ENCODE measurements at places on chromosomes 6 and 20.

GRCh38 chr6:129744201-129744879, 34.4 kb upstream of the ARHGAP18 start:
- DNase-seq = peak; percentile 48

DNA sequence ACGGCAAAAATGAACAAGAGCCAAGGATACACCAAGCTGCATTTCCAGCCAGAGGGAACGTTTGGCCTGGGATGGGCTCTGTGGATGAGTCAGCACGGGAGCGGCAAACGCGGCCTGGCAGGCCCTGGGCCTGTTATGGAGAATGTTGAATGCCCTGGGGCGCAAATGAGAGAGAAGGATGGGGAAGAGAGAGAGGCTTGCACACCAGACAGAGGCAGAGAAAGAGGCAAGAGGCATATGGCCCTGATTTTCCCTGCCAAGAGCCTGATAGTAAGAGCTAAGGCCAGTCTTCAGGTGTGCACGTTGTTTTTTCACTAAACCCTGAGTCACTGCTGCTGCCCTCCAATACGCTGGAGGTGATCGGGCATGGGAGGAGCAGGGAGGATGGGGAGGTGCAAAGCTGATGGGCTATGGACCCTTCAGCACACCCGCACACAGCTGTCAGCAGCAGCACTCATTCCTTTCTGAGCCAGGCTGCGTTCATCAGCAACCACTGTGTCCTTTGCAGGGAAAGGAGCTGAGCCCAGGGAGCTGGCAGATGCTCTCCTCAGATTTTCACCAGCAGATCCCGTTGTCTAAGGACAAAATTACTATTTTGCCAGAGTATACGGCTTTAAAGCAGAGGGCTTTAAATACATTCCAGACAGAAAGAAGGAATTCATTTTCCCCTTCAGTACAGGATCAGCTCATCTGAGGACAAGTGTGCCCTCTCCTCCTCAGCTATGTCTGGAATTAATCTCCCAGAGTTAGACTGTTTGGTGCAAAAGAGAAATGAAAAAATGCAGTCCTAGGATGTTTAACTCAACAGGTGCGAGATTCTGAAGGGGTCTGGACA, 61.7 kb upstream of the SLC22A23 start:
- peak; percentile 91 for DNase-seq

DNA sequence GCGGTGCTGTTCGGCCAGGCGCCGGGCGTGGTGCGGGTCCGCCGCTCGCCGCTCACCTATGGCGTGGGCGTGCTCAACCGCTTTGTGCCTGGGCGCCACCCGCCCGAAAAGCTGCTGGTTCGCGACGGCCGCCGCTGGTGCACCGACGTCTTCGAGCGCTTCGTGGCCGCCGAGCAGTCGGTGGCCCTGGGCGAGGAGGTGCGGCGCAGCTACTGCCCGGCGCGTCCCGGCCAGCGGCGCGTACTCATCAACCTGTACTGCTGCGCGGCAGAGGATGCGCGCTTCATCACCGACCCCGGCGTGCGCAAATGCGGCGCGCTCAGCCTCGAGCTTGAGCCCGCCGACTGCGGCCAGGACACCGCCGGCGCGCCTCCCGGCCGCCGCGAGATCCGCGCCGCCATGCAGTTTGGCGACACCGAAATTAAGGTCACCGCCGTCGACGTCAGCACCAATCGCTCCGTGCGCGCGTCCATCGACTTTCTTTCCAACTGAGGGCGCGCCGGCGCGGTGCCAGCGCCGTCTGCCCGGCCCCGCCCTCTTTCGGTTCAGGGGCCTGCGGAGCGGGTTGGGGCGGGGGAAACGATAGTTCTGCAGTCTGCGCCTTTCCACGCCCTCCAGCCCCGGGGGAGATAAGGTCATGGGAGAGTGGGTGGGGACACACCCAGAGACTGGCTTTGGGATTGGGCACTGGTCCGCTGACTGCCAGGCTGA, 15.7 kb downstream of the ADISSP start:
- no peak for DNase-seq

DNA sequence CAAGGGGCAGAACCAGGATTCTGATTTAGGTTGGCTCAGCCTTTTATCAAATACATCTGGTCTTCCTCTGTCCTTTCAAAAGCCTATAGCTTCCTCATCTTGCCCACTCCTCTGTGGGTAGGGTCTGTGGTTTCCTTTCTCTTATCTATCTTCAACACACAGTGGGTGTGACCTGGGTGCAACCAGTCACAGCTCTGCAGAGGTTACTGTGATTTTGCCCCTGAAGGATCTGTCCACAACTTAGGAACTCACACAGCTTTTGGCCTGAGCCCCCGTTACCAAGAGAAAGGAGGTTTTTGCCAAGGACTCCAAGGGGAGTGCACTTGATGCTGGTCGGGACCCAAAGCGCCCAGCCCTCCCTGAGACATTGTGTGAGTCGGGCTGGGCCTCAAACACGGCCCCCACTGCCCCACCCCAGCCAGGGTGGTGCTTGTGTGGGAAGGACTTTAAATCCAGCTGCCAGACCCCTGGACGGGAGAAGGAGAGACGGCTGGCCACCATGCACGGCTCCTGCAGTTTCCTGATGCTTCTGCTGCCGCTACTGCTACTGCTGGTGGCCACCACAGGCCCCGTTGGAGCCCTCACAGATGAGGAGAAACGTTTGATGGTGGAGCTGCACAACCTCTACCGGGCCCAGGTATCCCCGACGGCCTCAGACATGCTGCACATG, at the start of gene PI16:
PI16 (plus strand) TSS at position 477 of the 670 bp plus-strand sequence; CDS start at position 500, 23 bp downstream.
- DNase-seq = no peak

DNA sequence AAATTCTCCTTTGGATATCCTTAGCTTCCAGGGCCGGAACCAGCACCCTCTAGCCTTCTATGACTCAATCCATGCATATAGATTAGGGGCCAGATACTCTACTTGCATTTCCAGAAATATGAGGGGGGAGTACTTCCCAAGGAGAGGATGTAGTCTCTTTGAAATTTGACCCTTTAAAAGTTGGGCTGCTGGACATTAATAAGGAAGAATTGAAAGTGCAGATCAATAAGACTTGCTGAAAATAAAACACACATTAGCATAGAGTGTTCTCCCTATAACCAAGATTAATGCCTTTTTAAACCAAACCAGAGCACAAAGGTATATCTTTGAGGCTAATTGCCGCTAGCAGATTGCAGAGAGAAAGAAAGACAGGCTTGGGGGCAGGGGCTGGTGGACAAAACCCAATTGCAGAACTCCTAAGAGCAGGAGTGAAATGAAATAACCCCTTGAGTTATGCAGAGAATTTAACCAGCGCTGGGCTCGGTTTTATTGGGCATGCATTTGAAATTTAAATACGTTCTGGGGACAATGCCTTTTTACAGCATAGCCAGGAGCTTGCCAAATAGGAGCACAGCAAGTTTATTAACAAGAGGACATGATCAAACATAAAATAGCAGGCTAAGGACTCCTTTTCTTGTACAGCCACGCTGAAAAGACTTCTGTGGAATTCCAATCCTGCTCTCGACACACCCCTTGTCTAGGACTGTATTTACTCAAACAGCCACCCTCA, 108.2 kb upstream of the SALL4 start:
- no peak for DNase-seq

DNA sequence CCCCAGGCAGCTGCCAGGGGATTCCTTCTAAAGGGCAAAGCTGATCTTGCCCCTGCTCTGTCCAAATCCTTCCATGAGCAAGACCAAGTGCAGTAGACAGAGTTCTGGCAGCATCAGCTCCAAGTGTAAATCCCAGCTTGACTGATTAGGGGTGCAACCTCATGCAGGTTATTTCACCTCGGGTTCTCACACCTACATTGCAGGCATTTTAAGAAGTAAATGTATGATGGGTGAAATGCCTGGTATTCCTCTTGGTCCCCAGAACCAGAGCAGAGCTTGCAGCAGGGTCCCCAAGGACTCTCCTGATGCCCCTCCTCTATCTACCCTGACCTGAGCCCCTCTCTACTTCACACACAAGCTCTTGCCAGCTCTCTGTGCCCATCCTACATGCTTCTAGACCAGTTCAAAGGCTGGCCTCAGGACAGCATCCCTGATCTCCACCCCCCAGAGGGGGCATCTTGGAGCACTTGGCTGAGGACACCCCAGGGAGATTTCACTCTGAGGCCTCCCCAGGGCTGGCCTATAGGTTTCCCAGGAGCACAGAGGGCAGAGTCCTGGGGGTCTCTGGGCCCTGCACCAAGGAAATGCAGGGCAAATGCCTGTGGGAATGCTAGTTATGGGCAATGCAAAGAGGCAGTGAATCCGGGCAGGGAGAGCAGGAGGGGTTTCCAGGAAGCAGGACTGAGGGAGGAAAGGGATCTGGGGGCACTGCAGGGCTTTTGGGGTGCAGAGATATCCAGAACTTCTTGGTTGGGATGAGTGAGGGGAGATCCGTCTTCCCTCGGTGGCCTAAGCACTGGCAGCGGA, 1.0 kb downstream of the LZTS3 start:
- DNase-seq = no peak

DNA sequence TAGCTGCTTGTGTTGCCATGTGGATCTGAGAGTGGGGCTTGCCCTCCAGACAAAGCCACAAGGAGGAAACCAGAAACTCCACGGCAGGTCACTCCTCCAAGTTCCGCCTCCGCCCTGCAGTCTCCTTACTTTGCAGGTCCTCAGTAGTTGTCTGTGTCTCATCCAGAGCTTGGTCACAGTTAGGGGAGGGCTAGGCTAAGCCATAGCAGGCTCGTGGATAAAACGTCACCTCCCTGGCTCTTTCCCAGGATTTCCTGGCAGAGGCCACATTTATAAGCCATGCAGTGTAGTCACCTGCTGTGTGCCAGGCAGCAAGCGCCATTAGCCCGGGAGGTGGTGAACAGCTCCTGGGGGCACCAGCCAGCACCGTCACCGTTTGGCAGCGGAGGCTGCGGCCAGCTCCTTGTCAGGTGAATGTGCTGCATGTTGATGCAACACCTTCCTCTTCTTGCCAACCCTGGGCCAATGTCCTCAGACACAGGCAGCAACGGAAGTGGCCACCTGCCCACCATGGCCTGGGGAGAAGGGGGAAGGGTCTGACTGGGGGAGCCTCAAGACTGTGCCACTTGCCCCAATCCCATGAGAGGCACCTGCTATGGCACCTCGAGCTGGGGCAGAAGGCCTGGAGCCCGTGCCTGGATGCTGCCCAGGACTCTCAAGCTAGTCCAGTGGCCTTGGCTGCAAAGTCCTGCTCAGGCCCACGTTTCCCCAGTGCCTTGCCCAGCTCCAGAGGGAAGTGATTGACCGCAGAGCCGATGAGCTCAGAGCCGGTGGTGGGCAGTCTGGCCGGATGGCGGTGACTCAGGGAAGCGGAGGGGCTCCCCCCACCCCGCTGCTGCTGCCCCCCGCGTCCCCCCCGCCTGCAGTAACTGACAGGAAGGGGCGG, 39.0 kb upstream of the SLCO4A1 start:
- DNase-seq = peak; percentile 35

DNA sequence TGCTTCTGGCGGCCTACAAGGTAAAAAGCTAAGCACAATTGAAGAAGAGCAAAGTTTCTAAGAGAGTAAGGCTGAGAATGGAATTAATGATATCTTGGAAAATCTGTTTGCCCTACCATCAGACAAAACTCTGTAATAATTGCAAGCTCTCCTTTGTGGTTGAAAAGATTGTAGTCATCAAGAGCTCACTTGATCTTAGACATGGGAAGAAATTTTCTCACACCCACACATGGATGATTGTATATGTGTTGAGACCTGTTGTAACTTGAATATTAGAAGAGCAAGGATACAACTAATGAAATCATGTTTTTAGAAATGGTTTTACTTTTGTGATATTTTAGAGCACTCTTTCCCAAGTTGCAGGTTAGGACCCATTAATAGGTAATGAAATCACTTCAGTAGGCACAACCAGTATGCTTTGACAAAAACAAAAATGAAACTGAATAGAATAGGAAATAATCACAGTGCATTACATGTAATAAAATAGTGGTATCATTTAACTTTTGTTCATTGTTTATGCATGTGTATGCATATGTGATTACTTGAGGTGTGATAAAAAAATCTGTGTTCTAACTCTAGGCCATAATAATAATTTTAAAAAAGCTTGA, 14.0 kb downstream of the DCBLD1 start:
- DNase-seq = peak; percentile 20

- peak; percentile 48 for DNase-seq
These were observed 469 bp downstream of the SYNJ2 start for GRCh38 chr6:157982102-157982562.

DNA sequence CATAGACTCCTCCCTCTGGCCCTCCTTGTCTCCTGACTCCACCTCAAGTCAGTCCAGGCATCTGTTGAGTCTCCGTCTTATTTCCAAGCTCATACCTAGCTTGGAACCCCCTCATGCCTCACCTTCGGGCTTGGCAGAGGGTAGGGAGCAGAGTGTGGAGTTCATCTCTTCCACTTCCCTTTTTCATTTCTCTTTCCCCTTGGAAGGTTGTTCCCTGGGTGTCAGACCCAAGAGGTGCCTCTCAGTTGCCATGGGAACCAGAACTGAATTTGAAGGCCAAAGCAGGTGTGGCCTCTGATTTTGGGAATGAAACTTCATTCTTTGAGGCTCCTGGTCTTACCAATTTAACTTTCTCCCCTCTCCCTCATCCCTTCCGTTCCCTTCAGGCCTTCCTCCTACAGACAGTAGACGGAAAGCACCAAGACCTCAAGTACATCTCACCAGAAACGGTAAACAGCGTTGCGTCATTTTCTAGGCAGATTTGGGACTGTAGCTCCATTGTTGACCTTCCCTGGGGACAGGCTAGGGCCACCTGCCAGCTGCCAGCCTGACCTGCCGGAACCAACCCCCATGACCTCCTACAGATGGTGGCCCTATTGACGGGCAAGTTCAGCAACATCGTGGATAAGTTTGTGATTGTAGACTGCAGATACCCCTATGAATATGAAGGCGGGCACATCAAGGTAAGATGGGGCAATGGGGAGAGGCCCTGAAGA, 6.6 kb downstream of the CDC25B start:
- DNase-seq = no peak

GRCh38 chr6:474453-475185, 83.1 kb downstream of the IRF4 start:
- DNase-seq = no peak

- DNase-seq = peak; percentile 80
These were observed 14.6 kb upstream of the CDK5RAP1 start for GRCh38 chr20:33415948-33416347.

GRCh38 chr6:140209775-140210174, 835.3 kb upstream of the CITED2 start:
- DNase-seq = no peak

DNA sequence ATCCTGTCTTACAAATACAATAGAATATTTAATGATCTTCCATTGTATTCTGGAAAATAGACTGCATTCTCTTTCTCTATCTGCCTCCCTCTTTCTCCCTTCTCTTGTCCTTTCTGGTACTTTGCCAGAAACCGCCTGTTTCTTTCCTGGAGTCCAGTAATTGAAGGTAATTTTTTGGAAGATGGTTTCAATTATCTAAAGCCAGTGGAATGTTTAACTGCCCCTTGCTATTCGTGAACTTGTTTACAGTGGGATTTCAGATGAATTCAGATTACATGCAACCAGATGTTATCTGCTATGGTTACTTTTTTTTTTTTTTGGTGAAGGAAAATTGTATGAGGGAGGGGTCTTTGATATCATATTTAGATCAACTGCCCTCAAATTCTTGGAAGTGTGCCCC, 655.5 kb upstream of the FLRT3 start:
- DNase-seq = peak; percentile 13

Measured in AG20443 (cell line).